ENCODE measurements at places on chromosomes 1 and 21. TPM values are rescaled to one million over a fixed set of nuclear protein-coding genes. Genes with fewer than 3 reads are reported as not detected.

Gene MYOM3
- not detected for total RNA-seq

Gene UTS2
- total RNA-seq: not detected

Gene SYCP1
- not detected for total RNA-seq

Gene KRTAP26-1
- not detected for total RNA-seq

Gene ZYG11A
- 0.65 TPM for total RNA-seq

Gene LMX1A
- total RNA-seq: 8.7 TPM

All from neural progenitor cell (in vitro differentiated cells).